ENCODE measurements at places on chromosomes 11 and 22. TPM values are rescaled to one million over a fixed set of nuclear protein-coding genes. Genes with fewer than 3 reads are reported as not detected.
A peak's percentile ranks its signal among the peaks of the same experiment; 100 is the strongest.

The XKR3 gene
- not detected for total RNA-seq

DNA sequence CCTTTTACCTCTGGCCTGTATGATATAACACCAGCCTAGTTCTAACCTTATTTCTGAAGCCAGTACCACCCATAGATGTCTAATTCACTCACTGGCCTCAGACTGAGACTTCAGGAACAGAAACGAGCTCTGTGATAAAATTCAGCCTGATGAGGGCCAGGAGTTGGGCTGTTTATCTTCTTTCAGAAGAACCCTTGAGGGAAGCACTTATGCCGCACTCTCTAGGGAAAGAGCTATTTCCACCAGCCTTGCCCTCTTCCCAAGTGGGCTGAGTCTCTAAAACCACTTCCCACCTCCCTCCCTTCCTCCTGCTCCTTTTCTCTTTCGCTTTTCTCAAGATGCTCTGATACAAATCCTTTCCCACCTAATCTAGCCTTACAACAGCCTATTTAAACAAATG is 2.0 kb upstream of the OR52B4 start:
- no peak overlapping the region for H3K4me3 ChIP-seq
- H3K27me3 ChIP-seq, result no peaks in the 10 kb centered on the region
- no peaks in the 10 kb centered on the region for H3K36me3 ChIP-seq
- no peak overlapping the region for H3K27ac ChIP-seq
- no peaks in the 10 kb centered on the region for H3K4me1 ChIP-seq

- no peaks in the 10 kb centered on the region for H3K27me3 ChIP-seq
- no peak overlapping the region for H3K4me3 ChIP-seq
- H3K4me1 ChIP-seq, result no peaks in the 10 kb centered on the region
- no peak for DNase-seq
These were observed 206.4 kb downstream of the BLID start for GRCh38 chr11:121909596-121909995.

- no peak overlapping the region for H3K4me3 ChIP-seq
- H3K36me3 ChIP-seq, result no peaks in the 10 kb centered on the region
- H3K27me3 ChIP-seq, result no peaks in the 10 kb centered on the region
- H3K4me1 ChIP-seq, result no peaks in the 10 kb centered on the region
- DNase-seq, result no peak
- no peak overlapping the region for H3K27ac ChIP-seq
These were observed 815.7 kb downstream of the BRD1 start for GRCh38 chr22:49011769-49012648.

The RIC8A gene
- total RNA-seq, result 67.2 TPM

The PHF21B gene
- total RNA-seq, result 6.7 TPM

The MS4A4E gene
- not detected for total RNA-seq

DNA sequence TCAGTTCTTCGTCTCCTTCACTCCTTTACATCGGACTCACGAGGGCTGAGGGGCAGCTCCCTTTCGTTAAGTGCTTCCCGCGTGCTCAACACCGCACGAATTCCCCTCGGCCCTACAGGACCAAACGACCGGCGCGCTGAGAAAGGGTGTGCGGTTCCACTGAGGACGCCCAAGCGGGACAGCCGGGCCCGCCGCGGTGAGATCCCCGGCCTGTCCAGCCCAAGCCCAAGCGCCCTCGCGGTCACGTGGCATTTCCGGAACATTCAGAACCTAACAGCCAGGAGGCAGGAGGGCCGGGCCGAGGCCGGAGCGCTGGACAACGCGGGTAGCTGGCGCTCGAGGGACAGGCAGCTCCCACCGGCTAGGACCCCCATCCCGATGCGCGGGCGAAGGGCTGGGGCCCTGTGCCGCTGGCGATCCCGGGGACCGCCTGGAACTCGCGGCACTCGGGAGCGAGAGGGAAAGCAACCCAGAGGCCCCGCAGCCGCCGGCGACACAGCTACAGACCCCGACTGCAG is 737 bp upstream of the STIP1 start:
- H3K4me3 ChIP-seq, result peak overlapping the region; percentile 62
- H3K27me3 ChIP-seq, result no peaks in the 10 kb centered on the region
- no peaks in the 10 kb centered on the region for H3K36me3 ChIP-seq
- peaks cover 9% of the 10 kb centered on the region for H3K4me1 ChIP-seq
- no peak for DNase-seq
- H3K27ac ChIP-seq, result peak overlapping the region; percentile 84

All from neural progenitor cell (in vitro differentiated cells).